ENCODE measurements at places on chromosomes 3 and 15.

- no peak for DNase-seq
These were observed 44.4 kb downstream of the PDZRN3 start for GRCh38 chr3:73580343-73580742.

GRCh38 chr3:107986505-107986904 lies 104.3 kb downstream of the CD47 start:
- DNase-seq: no peak

GRCh38 chr3:65436580-65436979 lies 602.1 kb downstream of the MAGI1 start:
- peak; percentile 10 for DNase-seq

DNA sequence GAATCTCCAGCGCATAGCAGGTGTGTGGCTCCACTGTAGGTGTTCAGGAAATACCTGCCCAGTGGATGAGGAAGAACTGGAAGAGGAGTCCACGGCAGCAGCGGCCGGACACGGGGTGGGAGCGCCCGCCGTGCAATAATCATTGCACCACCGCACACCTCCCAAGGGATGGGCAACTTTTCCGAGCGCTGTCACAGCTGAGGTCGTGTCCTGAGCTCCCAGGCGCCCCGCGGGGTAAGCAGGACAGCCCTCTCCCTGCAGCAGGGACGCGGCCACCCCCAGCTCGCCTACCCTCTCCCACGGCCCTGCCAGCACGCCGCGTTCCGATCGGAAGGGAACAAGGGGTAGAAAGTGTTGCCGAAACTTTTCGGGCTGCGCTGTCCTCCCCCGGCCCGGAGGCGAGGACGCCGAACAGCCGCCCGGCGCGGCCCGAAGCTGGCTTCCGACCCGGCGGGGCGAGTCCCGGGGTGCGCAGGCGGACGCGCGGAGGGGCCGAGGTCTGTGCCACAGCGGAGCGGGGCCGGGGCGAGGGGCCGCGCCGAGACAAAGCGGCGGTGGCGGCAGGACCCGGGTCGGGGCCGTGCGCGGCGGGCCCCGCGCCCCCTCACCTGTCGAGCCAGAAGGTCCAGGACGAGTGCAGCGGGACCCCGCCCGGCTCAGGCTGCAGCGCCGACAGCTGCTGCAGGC lies 475 bp downstream of the EIF4E3 start:
- peak; percentile 26 for DNase-seq

GRCh38 chr15:25136119-25136518 lies 181.3 kb downstream of the SNRPN start:
- no peak for DNase-seq

DNA sequence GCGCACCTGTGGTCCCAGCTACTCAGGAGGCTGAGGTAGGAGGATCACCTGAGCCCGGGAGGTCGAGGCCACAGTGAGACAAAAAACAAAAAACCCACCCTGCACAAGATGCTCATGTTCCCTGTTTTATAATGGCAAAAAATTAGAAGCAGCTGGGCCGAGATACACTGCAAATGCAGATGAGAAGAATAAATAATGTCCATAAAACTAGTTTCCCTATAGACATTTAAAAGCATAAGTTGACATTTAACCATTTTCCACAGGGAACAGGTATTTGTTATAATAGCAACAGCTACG lies 537 bp upstream of the SCAP start:
- DNase-seq: no peak

GRCh38 chr3:120151791-120152190 lies 57.5 kb upstream of the GSK3B start:
- DNase-seq: no peak

- DNase-seq: no peak
These were observed 24.1 kb downstream of the SV2B start for GRCh38 chr15:91124132-91124531.

- no peak for DNase-seq
These were observed 56.0 kb upstream of the FAM3D start for GRCh38 chr3:58722561-58722960.

DNA sequence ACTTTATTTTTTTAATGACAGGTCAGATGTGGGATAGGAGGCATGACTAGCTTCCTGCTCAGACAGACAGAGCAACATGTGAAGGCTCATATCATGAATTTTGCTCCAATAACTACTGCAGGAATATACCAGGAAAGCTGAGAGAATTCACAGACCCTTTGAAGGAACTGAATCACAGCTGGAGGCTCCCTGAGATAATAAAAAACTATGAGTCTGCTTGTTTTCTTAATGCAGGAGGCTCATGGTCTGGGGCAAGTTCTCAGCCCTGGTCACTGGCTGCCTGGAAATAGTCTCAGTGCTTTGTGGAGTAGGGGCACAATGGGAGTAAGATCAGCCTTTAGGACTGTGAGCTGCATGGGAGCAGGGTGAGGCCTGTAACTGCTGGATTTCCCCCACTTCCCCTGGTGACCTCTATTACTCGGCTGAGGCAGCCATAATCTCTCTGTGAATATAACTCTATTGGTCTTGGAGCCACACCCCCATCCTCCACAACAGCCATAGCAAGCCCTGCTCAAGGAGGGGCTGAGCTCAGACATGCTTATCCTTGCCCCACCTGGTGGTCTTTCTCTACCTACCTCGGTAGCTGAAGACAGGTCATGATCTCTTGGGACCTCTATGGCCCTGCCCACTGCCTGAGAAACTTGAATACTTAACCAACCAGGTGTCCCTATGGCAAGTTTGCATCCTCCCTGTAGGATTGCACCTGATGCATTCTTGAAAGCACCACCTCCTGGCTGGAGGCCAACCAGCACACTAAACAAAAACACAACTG lies 281.6 kb upstream of the TMCO5A start:
- DNase-seq: no peak

DNA sequence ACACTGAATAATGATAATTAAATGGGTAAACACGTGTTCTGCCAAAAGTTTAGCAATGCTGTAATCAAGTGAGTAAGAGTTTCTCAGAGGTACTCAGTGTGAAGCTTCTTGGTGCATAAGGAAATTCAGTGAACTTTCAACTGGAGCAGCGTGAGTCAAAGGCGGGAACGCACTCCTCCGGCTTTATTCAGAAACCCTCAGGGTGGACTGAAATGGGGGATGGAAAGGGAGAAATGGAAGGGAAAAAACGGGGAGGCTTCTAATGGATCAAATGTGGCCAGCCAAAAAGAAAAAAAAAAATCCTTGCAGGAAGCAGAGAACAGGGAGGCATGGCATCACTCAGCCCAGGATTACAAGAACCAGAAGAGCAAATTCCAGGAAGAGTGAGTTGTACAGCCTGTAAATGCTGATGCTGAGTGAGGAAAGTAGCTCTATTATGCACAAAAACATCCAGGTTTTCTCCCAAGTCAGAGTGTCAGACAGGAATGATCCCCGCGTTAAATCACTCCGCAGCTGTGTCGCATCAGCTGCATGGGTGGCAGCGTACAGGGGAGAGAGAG lies 85.3 kb downstream of the ASB7 start:
- no peak for DNase-seq

- no peak for DNase-seq
These were observed 307.2 kb upstream of the NDN start for GRCh38 chr15:23994273-23994672.

DNA sequence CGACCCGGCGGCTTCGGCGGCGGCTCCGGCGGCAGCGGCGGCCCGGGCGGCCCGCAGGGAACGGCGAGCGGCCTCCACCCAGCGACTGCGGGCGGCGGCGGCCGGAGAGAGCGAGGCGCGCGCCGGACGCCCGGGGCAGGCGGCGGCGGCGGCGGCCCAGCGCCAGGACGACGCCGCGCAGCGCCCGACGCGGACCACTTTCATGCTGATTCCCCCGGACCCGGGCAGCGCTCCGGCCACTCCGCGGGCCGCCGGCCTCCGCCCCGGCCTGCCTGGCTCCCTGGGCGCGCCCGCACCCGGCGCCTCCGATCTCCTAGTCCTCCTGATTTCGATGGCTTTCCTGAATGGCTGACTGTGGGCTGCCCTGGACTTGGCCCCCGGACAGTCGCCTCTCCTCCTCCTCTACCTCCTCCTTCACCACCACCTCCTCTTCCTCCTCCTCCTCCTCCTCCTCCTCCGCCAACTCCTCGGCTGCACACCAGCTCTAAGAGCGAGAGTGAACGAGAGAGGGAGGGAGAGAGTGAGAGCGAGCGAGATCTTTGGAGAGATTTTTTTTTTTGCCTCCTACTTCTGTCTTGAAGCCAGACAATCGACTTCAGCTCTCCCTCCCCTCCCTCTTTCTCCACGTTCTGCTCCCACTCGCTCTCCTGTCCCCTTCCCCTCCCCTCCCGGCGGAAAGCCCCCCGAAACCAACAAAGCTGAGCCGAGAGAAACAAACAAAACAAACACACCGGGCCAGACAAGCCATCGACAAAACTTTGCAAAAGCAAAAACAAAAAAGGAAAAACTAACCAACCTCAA lies 844 bp downstream of the NR2F2 start:
- no peak for DNase-seq

DNA sequence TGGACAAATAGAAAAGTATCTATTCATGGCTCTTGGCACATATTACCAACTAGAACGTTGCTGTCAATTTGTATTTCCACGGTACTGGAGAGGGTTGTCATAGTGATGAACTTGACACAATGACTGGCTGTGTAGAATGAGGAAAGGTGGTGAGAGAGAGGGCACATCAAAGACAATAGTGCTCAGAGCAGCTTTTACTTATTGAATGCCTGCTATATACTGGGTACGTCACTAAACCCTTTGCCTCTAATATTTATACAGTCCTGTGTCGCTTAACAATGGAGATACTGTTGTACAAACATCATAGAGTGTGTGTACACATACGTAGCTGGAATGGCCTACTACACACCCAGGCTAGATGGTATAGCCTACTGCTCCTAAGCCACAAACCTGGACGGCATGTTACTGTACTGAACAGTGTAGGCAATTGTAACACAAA lies 8.3 kb downstream of the TMPRSS7 start:
- no peak for DNase-seq

DNA sequence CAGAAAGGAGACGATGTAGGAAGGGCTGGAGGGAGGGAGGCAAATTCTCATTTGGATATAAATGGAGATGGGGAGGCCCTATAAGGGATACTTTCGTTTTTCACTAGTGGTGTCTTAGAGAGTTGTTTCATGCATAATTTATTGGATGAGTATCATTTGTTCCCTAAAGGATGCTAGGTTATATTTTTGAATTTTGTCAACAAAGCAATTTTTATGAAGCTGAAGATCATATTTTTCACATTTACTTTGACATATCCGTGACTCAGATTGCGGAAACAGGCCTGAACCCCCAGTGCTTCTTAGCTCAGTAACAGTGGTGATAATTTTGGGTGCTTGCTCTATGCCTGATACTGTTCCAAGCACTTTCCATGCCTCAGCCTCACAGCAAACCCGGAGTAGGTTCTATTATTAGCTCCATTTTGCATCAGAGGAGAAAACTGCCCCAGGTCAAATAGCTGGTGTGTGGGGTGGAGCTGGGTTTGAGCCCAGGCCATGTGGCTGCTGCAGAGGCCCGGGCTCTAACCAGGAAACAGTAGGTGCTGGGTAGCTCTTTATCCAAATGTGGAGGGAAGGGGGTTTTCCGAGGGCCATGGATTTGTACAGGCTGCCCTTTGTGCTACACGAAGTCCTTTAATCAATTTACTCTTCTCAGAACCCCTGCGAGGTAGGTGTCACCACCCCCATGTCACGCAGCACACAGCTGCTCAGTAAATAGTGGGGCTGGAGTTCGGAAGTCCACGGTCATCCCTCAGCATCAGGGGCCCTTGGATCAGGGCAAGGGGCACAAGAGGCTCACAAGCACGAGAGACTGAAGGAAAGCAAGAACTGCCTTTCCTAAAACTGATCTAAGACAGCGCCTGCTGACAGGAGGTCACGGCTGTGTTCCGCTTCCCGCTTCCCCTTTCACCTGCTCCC lies 99.1 kb downstream of the SLC49A4 start:
- DNase-seq: no peak

GRCh38 chr3:41362638-41363559 lies 163.6 kb downstream of the CTNNB1 start:
- DNase-seq: no peak

Measured in MM.1S (cell line).